Mesothelial cell of epicardium (in vitro differentiated cells): ENCODE measurements at places on chromosomes 11 and 22.

GRCh38 chr11:33271059-33271458, 13.9 kb downstream of the HIPK3 start:
- DNase-seq, result no peak

DNA sequence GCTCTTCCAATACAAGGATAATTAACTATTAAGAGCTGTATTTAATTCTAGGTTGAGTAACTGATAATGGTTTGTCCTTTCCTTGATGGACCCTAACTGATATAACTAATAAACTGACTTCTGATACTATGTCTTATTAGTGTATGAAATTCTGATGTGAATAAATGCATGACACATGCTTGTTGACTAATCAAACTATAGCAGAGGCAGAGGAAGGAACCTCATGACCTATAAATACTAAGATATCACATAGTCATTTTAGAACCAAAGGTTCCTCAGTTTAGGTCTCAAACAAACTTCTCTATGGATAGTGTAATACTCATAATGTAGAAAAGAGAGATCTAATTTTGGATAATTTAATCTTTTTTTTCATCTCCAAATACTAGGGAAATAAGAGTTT, 4.8 kb upstream of the HBD start:
- DNase-seq, result no peak

GRCh38 chr22:48606684-48607307, 1220.9 kb downstream of the BRD1 start:
- no peak for DNase-seq

DNA sequence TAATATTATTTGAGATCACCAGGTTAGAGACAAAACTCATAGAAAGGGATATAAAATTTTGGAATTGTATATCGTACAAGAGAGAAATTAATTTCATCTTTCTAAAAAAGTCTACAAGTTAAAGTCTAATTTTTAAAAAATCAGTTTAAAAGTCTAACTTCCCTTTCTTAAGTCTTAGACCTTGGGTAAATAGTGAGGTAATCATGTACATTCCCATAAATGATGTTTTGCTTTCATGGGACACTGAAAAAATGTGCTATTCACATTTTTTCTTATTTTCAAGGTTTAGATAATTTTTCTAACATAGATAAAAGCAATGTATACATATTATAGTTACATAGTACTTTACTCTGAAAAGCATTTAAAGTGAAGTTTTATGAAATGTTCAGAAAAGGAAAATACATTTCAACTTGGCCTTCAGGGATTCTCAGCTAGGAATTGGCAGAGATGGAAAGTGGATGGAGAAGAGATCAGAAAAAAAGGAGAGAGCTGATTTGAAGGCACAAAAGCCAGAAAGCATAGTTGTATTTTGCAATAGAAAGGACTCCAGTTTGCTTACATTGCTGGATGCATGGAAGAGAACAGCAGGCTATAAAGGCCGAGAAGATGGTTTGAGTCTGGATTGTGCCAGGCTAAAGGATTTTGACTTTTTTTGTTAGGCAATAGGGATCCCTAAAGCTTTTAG, 194.0 kb downstream of the CASP12 start:
- no peak for DNase-seq

GRCh38 chr22:23574877-23575276, 5.2 kb downstream of the IGLL1 start:
- no peak for DNase-seq
